ENCODE measurements at places on chromosomes 12 and 14.
A peak's percentile ranks its signal among the peaks of the same experiment; 100 is the strongest.

GRCh38 chr14:46250113-46250703 is 401.4 kb downstream of the RPL10L start:
- no peak for DNase-seq

GRCh38 chr12:24109381-24110039 is 160.0 kb upstream of the SOX5 start:
- no peak for DNase-seq

- peak; percentile 57 for DNase-seq
Measured at GRCh38 chr14:73786636-73787485, 64.8 kb upstream of the PTGR2 start.

DNA sequence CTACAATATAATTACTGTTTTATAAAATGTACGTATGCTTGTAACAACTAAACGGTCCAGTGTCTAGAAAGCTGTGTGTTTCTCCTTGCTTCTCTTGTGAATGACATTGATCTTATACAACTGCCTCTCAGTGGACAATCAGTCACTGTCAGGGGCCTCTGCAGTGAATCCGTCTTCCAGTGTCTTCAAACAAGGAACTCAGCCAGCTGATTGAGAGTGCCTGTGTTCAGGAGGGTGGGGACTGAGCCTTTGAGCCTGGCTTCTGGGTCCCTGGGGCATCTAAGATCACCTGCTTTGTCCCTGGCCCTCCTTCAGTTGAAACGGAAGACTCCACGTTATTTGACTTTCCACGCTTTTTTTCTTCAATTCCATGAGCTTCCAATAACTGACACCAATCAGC is 133.1 kb upstream of the SFSWAP start:
- DNase-seq: no peak

- DNase-seq: no peak
Measured at GRCh38 chr12:47981496-47982260, 18.3 kb downstream of the TMEM106C start.

DNA sequence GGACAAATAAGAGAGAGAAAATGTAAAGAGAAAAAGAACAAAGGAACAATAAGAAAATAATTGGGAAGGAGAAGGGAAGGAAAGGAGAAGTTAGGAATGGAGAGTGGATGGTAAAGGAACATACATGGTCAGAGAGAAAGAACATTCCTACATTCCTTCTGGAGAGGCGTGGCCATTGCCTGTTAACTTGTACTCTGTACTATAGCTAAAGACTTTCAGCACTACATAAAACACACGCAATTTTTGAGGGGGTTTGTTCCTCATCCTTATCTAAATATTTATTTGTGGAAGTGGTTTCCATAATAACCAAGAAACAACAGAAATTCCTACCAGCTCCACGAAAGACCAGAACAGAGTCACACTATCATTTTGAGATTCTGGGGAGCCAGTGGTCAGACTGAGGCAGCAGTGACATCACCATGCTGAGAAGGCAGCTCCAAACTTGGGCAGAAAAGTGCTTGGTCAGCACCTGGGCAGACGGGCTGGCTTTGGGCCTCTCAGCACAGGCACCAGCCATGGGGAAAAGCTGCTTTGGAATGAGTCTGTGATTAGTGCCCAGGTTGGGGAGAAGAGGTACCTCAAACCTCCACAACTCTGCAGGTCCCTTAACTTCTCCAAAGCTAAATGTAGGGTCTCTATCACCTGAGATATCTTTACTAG is 125.9 kb upstream of the NTF3 start:
- no peak for DNase-seq
